Stimulated activated CD4-positive, alpha-beta T cell treated with anti-CD3 and anti-CD28 coated beads, TNF-alpha, amount 100 ng/mL, for 48 hours (primary cell): ENCODE measurements at places on chromosomes 6 and 20.

GRCh38 chr20:53073636-53074415 is 101.7 kb downstream of the TSHZ2 start:
- DNase-seq, result no peak

GRCh38 chr20:44186674-44187053 is 324 bp downstream of the JPH2 start:
- DNase-seq, result no peak

DNA sequence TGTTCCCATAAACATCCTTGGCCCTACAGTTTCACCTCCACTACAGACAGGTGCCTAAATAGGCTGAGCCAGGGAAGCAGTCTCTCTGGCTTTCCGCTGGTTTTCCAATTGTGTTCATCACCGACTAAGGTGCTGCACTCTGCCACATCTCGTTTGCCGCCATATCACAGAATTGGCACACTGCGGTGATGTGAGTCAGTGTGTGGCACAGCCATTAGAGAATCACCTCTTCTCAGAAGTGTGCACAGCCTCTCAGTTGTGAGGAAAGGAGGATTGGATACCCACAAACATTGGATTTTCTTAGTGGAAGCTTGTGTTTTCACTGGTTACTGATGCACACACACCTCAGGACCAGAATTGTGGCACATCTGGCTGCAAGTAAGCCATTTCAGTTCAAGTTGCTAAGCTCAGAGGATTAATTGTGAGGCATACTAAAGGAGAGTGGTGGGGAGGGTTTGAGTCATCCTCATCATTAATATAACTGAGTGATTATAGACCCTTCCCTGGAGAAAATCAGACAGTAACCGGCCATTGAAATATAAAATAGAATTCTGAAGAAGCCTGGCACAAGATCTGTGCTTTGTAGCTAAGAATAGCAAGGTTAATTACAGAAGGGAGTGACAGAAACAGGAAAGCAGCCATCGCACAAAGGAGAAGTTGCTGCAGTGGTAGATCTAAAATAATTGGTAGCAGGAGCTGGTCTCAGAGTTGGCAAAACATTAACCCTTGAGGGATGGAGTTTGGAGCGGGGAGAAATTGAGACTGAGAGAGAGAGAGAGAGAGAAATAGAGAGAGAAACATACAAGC is 506.9 kb downstream of the LMBRD1 start:
- DNase-seq, result no peak

DNA sequence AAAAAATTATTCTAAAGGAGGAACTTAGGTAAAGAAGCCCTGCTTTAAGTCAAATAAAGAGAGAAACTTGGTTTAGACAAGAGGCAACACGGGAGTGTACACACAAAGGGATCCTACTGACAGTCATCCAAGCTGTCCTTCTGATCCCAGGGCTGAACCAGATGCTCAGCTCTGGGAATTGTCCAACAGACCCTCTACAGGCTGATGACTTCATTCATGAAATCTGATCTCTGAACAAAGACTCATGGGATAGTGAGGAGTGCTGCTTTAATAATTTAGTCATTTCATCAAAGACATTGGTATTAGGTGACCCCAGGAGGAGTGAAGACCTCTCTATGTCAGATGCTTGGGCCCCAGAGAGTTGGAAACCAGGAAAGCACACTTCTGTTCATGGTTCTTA is 65.6 kb upstream of the ARMH2 start:
- no peak for DNase-seq

DNA sequence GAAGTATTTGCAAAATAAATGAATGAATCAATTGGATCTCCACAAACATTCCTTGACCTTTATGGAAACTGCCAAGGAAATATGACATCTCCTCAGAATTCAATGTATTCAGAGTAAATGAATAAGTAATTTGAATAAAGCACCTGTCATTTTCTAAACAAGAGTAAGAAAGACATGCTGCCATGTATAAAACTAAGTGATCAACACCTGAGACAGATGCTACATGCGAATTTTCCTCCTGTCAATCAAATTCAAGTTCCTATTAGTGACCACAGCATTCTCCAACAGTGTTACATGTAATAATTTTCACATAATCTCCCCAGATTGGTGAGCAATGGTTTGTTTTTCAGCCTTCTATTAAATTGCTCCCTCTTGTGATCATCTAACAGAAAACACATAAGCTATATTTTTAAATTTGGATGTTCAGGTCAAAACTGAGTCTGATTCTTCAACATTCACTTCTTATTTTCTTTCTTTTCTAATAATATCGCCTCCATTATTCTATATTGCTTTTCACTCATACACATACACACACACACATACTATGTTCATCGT is 163.2 kb upstream of the RNF217 start:
- DNase-seq, result no peak

DNA sequence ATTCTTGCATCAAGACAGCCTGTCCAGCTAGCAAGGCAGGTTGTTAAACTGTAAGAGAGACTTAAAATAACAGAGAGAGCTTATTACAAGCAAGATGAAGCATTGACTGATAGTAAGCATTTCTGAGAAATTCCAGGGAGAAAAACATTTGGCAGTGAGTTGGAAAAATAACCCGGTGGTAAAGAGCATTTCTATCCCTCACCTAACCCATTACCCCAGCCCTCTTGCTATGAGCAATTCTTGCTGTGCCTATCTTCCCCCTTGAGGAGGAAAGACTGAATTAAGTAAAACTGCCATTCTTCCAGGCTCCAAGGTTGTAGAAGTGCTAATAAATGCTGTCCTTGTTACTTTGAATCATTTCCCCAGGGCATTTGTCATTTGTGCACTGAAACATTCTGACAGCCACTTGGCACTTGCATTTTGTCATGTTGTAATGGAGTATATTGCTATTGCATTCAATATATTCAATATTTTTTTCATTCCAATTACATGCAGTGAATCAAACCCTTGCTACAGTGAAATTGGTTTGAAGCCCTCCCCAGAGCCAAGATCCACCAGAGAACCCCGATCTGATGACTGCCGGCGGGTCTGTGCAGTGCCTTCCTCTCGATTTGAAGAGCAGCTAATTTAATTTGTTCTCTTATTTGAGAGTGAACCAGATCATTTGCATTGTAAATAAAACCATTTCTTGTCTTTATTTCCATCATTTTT is 291.1 kb downstream of the HIVEP2 start:
- no peak for DNase-seq

DNA sequence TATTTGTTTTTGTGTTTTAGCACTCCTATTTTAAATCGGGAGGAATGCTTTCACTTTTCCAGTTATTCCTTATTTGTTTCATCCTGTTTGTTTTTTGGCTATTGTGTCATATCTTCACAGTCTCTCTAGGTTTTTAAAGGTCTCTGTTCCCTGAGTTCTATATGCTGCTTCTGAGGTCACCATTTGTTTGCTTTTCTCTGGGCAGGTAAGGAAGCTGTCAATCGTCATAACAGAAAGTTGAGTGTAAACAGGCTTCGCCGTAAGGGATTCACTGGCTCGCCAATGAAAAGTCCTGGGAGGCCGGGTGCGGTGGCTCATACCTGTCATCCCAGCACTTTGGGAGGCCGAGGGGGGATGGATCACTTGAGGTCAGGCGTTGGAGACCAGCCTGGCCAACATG is 48.7 kb upstream of the RPS6KA2 start:
- DNase-seq, result no peak

GRCh38 chr6:551405-551804 is 105.5 kb downstream of the HUS1B start:
- no peak for DNase-seq

- no peak for DNase-seq
Observed at GRCh38 chr6:116616737-116617053, 416 bp downstream of the RSPH4A start.

DNA sequence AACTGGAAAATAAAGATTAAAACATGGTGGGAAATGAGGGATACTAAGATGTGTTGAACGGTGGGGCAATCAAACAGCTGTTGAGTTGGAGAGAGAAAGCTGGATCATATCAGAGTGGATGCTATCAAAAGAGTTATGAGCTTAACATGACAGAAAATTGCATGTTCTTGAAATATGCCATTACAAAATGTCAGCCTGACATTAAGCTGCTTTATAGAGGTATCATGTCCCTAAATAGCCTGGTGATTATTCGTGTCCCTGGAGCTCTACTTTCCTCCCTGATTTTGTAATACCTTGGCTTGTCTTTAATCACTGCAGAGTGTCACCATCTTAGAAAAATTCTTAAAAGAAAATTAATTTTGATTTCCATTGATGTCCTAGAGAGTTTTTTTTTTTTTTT is 223.1 kb downstream of the PHF3 start:
- DNase-seq, result no peak

DNA sequence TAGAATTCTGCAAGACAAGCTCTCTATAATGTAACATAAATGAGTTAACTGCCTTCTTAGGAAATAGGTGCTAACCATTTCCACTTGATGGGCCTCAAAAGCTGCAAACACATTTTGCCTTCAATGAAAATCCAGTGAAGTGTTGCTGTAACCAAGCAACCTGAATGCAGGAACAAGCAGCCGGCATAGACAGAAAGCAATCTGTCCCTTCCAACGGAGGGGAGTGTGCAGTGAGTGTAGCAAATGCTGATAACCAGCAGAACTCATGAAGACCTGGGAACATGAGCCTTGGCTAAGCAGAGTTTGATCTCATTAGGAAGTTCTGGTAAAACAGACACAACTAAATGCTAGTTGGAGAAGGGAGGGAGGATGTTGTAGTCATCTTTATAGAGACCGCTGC is 697.8 kb downstream of the KIF16B start:
- DNase-seq, result no peak

- no peak for DNase-seq
Observed at GRCh38 chr20:4637081-4637797, 84.5 kb upstream of the PRND start.

DNA sequence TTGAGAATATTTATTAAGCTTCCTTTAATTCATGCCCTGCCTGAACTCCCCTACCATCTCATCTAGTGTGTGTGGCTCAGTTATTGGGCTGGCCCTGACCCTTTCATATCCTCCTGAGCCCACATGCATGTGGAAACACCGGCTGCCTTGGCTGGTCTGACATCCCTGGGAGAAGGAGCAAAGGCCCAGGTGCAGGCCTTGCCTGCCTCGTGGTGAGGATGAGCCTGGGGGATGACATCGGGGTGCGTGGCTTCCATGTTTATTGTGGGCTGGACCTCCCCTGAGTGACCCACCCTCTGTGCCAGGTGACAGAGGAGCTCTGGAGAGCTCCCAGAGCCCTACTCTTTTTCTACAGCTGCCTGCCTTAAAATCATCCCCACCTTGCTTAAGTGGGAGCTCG is 69.1 kb downstream of the FOXA2 start:
- no peak for DNase-seq

DNA sequence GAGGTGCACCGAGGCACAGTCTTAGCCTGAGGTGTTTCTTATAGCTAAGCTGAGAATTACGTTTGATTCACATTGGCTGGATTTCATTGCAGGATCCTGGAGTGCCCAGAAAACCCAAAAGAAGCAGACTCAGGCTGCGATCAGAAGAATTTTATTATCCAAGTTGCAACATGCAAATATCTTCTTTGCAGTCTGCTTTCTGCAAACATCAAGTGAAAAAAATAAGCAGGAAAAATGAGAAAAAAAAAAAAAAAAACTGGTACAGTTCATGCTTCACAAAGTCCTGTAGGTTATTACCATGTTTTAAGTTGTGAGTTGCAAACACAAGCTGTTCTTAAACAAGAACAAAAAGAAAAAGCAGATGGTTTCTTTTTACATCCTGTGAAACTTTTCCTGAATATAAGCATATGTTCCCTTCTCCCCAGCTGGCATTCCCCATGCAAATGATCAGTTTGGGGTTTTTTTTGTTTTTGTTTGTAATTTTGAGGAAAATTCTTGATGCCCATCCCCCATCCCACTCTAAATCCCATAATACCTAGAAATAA is 349.0 kb downstream of the CBLN4 start:
- DNase-seq, result no peak

DNA sequence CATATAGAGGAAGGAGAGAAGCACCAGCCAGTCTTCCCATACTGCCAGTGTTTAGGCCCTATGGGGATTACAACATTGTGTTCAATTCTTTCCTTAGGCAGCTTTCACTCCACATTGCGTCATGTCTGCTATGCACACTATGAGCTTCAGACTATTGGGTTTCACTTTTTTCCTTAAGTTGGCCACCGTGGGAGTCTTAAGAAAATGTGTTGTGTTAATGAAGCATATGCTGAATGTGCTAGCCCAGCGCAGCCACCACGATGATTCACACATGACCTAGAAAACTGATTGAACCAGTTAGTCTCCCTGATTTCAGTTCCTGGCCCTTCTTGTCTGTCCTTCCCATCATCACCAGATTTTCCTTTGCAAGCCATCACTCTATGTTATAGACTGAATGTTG is 21.5 kb downstream of the TUBB2B start:
- no peak for DNase-seq

GRCh38 chr6:130932438-130932837 is 105.2 kb downstream of the SMLR1 start:
- no peak for DNase-seq

- DNase-seq, result no peak
Observed at GRCh38 chr20:60062431-60063047, 104.3 kb downstream of the CDH26 start.

DNA sequence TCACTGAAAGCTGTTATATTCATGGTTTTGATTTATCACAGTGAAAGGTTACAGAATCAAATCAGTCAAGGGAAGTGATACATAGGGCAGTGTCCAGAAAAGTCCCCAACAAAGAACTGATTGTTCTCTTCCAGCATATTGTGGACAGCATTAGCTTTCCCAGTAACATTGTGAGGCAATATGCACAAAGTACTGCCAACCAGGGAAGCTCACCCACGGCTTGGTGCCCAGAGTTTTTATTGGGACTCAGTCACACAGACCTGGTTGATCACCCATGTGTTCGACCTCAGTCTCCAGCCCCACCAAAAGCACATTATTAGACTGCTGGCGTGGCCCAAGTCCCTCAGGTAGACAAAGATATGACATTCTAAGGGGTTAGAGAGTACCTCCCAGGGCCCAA is 76.0 kb downstream of the LCA5 start:
- DNase-seq, result no peak

DNA sequence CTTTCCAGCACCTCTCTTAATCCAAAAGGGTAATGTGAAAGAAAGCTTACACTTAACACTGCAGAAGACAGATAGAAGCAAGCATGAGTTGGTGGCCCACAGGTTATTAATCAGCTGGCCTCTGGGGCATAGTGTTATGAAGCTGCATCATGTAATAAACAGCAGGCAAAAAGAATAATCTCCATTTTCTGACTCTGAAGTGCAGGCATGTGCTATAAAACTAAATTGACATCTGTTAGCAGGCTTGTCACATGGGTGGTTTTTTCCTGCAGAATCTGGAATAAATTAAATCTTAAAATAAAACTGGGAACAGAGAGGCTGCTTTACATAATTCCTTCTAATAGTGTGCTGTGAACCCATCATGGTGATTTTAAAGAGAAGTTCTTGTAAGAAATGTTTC is 73.3 kb downstream of the METTL24 start:
- DNase-seq, result no peak

DNA sequence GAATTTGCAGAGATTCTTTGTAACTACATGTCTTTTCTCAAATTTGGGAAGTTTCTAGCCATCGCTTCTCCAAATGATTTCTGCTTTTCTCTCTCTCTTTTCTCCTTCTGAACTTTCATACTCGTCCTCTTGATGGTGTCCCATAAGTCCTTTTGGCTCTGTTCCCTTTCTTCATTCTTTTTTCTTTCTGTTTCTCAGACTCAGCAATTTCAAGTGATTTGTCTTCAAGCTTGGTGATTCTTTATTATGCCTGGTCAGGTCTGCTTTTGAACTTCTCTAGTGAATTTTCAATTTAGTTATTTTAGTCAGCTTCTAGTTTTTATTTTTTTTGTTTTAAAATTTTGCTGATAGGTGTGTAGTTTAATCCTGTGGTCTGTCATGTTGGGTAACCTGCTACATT is 57.6 kb upstream of the EEF1E1 start:
- DNase-seq, result no peak

- DNase-seq, result no peak
Observed at GRCh38 chr20:62924442-62925075, 1.7 kb downstream of the DIDO1 start.

- DNase-seq, result peak; percentile 4
Observed at GRCh38 chr6:21438237-21438985, 155.1 kb upstream of the SOX4 start.
